Tibial nerve (tissue), 4 donors: ENCODE measurements at places on chromosomes 11 and 22. TPM values are rescaled to one million over a fixed set of nuclear protein-coding genes. Genes with fewer than 3 reads are reported as not detected.

The KDM4E gene
- total RNA-seq: not detected

The NRXN2 gene
- 1.7 TPM for total RNA-seq

The GGTLC2 gene
- not detected for total RNA-seq

The NUDT8 gene
- 19.3 TPM for total RNA-seq

The SEPTIN5 gene
- total RNA-seq: 24.5 TPM
